ENCODE measurements at places on chromosomes 3 and 15.

- DNase-seq: no peak
Observed at GRCh38 chr3:126083511-126083912, 412 bp downstream of the SLC41A3 start.

DNA sequence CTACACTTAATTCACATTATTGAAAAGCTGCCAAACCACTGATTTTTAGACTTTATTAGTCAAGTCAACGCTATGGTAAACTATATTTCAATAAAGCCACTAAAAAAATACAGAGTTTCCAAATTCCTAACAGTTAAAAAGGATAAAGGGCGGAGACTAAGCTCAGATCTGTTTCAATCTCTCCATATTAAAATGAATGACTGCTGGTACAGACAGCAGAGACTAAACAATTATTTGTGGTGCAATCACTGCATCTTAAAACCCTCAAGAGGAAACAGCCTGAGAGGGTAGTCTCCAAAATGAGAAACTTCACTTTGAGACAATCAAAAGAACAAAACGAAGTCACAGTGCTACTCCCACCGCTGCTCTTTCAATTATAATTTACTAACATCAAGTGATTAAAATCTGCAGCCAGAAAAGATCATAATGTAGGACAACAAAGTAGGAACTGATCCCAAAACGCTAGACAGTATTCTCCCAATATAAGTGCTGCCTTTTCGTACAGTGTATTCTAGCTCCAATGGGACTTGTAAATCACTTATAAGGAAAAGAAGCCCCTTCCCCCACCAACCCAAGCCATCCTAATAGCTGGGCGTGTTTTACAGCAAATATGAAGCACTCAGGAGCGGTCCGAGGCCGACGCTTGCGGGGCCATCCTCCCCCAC, 1.2 kb downstream of the UBP1 start:
- DNase-seq: no peak

DNA sequence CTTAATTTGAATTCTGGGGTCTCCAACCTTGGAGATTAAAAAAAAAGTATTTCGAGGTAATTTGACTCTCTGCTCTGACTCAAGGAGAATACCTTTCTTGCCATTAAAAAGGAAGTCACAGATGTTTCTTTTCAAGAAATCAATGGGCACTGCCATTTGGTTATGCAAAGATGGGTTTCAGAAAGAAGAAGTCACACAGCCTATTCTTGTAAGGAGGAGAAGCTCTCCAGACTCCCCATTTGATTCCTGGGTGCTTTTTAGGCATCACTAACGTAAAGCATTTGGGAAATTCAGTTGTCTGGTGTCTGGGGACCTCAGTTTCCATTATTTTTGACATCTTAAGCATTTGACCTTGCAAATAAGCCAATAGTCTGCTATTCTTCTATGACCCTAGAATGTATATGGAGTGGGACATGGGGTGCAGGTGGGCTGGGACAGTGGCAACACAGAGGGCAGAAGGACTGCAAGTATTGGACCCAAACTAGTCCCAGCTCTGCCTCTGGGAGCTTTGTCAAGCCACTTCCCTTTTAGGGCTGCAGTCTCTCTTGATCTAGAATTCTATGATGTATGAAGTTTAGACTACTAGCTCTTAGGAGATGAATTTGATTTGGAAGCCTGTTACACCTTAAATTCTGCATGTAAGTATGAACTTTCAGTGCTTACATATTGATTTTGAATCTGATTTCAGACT, 27.8 kb downstream of the IL5RA start:
- no peak for DNase-seq

DNA sequence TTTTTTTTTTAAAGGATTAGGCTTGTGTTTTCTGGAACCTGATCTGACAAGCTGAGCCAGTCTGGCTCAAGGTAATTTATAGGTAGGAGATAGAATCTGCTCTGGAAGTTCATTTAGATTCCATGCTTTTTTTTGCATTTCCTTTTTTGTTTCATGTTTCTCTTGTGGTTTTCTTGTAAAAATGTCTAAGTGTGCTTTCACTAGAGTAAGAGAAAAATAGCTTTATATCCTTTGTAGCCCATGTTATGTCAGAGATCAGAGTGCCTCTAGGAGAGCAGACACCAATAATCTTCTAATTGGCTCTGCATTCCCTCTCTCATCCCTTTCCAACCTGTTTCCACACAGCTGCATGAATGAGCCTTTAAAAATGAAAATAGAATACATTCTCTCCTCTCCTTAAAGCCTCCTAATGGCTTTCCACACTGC, 389.8 kb upstream of the KCNMB2 start:
- no peak for DNase-seq

DNA sequence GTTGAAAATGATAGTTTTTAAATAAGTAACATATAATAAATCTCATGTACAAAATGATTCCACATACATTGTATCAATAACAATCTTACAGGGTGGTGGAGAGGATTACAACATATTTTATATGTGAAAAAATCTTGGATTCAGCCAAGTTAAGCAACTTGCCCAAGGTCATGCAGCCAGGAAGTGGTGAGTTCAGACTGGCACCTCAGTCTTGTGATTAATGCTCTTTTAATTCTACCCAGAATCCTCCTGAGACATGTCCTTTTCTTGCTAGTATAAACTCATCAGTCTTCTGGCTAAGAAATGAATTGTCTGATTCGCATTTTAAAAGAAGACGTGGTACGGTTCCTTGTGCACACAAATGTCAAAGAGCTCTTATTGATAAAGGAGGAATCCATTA, 4.5 kb upstream of the MYRIP start:
- DNase-seq: no peak

GRCh38 chr15:92733934-92734521, 78.5 kb upstream of the FAM174B start:
- no peak for DNase-seq

Data from GM12864 (cell line).